ENCODE measurements at places on chromosomes 11 and 22. TPM values are rescaled to one million over a fixed set of nuclear protein-coding genes. Genes with fewer than 3 reads are reported as not detected.

- DNase-seq = no peak
These were observed 14.4 kb downstream of the TIMP3 start for GRCh38 chr22:32815943-32816342.

- peak; percentile 80 for DNase-seq
These were observed 38.9 kb downstream of the ZNF195 start for GRCh38 chr11:3340025-3340424.

FXYD2 gene
- total RNA-seq = not detected

- peak; percentile 21 for DNase-seq
These were observed 712 bp downstream of the CERK start for GRCh38 chr22:46737105-46737975.

GCAT gene
- total RNA-seq = 26.4 TPM

RFPL1 gene
- total RNA-seq = not detected

DNA sequence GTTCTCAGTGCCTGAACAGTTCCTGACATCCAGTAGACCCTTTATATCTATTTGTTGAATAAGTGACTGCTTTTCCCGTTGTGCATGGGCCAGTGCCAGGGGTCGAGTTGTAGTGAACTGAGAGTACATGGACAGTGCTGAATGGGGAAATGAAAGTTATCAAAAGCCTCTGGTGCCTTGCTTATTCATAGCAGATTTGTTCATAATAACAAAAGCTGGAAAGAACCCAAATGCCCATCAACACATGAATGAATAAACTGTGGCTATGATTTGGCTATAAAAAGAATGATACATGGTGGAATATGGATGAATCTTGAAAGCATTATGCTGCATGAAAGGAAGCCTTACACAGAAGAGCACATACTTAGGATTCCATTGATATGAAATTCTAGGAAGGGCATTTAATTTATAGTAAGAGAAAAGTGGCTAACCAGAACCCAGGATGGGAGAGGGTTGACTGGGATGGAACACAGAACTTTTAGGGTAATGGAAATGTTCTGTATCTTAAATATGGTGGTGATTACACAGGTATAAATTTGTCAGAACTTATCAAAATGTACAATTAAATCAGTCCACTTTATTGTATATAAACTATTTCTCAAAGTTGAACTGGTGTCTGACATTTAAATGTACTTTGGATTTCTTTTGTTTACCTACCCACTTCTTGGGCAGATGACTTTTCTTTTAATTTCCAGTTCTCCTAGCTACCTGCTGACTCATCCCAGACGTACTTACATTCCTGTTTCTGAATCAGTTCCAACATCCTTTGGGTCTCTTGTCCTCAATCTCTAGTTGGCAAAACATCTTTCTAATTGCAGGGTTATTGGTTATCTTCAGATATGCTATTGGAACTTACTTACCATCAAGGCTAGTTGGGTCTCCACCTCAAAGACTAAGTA, 42.8 kb downstream of the PACS1 start:
- DNase-seq = peak; percentile 93

DNA sequence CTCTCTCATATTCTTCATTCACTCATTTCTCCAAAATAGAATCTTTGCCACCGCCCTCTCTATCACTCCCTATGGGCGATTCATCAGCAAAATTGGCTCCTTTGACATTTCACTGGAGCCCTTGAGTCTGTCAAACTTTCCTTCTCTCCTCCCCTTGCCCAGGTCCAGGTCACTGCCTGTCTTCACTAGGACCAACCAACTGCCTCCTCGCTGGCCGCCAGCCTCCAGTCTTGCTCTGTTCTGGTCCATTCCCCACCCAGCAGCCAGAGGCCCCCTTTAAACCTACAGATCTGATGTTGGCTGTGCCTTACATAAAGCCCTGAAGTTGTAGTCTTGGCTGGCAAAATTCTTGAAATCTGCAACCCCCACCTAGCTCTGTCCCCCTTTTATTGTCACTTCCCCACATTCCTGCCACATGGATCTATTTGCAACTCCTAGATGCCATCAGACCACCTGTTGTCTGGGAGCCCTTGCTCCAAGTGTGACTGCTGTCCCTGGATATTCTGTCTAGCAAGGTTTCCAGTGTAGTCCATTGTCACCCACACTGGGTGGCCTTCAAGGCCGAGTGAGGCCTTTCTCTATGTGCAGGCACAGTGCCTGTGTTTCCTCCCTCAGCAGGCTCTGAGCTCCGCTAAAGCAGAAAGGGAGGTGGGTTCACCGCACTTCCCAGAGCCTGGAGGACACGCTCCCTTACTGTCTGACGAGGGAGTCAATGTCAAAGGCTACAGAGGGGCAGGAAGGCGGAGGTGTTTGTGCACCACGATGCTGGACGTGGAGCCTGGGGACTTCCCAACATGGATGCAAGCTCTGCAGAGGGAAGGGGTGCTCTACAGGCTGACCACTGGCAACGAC, 25.5 kb downstream of the MYEOV start:
- DNase-seq = no peak

DNA sequence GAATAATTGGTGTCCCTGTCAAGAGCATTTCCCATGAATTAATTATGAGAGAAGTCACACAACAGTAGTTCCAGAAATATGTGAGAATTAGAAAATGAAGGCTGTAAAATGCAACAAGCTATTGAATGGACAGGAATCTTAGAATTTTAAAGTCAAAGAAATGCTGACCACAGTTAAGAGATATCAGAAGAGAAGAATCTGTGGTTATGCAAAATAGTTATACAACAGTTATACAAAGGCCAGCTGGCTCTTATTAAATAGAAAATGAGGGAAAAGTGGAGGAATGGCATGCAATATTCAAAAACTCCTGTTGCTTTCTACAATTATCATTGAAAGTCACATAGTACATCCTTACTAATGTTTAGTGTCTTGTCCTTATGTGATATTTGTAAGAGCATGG, 27.4 kb downstream of the CASP12 start:
- peak; percentile 34 for DNase-seq

DNA sequence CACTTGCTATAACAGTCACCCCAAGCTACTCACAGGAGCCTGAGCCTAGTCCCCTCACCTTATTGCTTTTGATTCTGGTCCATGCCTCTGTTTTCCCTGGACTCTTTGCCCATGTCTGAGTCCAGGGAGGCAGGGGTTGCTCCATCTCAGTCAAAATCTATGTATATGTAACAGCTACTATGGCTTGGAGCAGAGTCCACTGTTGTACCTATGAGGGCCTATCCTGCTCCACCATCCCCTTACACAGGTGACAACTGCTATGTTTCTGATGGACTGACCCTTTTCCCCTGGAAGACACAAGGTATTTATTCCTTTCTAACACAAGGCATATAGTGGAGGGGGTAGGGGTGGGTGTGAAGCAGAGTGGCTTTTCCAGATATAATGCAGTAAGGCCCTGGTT, 119.6 kb downstream of the VPREB1 start:
- DNase-seq = no peak

Measured in M059J (cell line).